ENCODE measurements at places on chromosomes 2 and 18.

- no peak for DNase-seq
Observed at GRCh38 chr2:112962308-112963175, 15.3 kb upstream of the IL36G start.

GRCh38 chr18:41504316-41504715 is 450.7 kb upstream of the PIK3C3 start:
- no peak for DNase-seq

- peak; percentile 74 for DNase-seq
Observed at GRCh38 chr18:3367491-3368091, 82.4 kb upstream of the TGIF1 start.

- DNase-seq = no peak
Observed at GRCh38 chr2:226020956-226021355, 621.4 kb downstream of the NYAP2 start.

DNA sequence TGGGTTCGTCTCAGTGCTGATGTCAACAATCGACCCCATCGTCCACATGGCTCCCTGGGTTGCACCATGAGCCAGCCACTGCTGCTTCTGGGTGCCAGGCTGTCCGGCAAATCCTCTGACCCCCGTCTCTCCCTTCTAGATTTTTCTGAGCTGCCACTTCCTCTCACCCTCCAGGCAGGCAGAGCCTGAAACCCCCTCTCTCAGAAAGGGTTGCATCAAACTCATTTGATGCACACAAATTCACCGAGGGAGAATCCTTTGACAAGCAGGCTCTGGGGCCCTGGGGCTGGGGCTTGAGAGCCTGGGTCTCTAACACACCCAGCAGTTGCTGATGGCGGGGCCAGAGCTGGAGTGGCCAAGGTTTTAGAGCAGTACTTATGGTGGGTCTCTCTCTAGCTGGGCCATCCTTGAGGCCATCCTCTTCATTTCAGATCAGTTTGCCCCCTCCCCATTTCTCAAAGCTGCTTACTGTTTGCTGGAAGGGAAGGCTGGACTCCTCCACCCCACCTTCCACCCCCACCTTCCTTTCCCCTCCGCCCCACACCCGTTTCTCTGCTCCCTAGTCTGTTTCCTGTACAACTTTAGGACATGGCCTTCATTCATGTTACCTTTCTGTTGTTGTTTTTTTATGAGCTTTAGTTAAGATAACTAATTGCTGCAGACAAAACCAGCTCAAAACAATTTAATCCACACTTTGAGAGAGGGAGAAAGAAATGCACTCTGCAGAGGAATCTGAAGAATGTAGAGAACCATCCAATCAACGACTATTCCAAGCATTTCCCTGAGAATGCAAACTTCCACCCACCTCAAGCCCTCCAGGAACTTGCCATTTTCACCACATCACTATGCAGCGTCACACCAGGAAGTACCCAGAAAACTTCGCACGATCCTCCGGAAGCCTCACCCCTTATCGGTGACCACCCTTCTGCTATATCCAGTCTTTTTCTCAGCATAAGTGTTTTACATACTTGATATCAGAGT is 69.5 kb downstream of the ARL4C start:
- DNase-seq = peak; percentile 92

DNA sequence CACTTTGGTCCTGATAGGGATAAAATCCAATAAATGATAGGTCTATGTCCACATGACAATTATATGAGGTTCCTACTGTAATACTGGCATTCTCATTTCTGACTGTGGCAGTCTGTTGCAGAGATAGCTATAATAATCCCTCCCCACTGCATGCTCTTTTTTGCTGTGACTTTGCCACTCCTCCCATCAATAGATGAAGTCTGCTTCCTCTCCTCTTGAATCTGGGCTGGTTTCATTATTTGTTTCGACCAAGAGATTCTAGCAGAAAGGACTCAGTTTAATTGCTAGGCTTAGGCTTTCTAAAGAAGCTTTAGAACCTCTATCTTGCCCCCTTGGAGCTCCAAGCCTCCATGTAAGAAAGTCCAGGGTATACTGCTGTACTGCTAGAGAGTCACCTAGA is 23.3 kb upstream of the CREB1 start:
- DNase-seq = no peak

- DNase-seq = no peak
Observed at GRCh38 chr2:120323807-120324399, 22.0 kb upstream of the INHBB start.

DNA sequence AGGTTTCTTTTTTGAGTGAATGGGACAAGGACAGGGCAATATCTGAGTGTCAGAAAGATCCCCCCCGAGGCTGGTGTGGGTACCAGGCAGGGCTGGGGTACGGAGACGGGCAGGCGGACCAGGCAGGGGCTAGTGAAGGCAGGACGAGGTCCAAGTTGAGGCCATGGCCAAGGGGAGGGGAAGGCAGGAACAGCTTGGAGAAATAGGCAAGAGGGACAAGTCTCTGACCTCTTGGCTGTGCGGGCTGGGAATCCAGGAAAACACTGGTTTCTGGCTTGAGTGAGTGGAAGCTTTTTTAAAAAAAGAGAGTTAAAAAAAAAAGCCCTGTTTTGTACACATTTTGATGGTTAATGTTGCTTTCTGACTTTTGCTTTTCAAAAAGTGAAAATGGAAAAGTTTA is 30.3 kb downstream of the ASAP2 start:
- DNase-seq = no peak

- DNase-seq = peak; percentile 46
Observed at GRCh38 chr18:48983793-48984437, 33.1 kb upstream of the SMAD7 start.

- DNase-seq = peak; percentile 59
Observed at GRCh38 chr2:188973641-188974040, 532 bp upstream of the COL3A1 start.

- no peak for DNase-seq
Observed at GRCh38 chr18:10528439-10528838, 2.6 kb downstream of the NAPG start.

DNA sequence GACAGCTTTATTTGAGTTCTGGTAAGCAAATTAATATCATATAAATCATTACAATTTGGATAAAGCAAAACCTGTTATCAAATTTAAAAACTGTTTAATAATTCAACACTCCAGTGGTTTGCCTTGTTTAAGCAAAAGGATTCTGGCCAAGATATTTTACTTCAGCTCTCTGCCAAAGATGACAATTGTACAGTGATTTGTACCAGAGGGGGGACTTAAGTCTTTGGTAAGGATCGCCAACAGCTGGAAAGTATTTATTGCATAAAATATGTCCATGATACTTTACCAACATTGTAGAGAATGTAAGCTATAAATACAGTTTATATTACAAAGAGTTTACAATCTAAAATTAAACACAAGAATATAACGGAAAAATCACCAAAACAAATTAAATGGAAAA is 13.8 kb downstream of the PREPL start:
- DNase-seq = peak; percentile 40

- DNase-seq = no peak
Observed at GRCh38 chr2:69353360-69353759, 33.7 kb downstream of the GFPT1 start.

- peak; percentile 34 for DNase-seq
Observed at GRCh38 chr2:67255933-67256615, 141.1 kb upstream of the ETAA1 start.

DNA sequence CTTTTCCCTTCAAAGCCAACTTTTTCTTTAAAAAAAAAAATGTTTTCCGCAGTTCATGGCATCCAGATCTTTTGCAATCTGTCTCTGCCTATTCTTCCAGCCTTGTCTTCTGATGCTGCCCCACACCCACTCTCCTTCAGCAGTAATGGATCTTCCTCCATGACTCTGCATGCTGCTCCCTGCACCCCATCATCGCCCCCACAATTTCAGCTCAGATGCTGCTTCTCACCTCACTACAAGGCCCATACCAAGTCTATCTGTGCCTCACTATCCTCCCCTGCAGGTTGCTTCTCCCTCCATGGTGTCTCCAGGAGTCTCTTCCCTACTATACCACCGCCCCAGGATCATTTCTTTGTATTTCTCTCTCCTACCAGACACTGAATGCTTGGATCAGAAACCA is 260.6 kb downstream of the ANAPC1 start:
- DNase-seq = no peak

- peak; percentile 96 for DNase-seq
Observed at GRCh38 chr2:45946023-45946422, 294.5 kb downstream of the PRKCE start.

DNA sequence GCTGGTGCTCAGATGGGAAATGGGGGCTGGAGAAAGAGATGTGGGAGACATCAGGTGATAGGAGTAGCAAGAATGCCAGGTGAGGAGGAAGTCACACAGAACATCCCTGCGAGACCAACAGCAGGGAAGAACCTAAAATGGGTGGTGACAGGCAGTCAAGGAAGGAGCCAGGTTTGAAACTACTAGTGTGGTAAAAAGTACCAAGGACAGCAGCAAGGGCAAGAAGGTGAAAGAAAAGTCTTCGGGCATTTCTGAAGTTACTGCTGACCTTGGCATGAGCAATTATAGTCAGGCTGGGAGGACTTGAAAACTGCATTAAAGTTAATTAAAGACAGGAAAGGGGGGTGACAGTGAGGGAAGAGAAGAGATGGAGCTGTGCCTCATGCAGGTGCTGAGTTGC is 410.4 kb downstream of the RAD51AP2 start:
- DNase-seq = no peak

- no peak for DNase-seq
Observed at GRCh38 chr18:52395146-52395852, 55.3 kb downstream of the DCC start.

- peak; percentile 10 for DNase-seq
Observed at GRCh38 chr2:17104454-17104853, 413.8 kb downstream of the RAD51AP2 start.

DNA sequence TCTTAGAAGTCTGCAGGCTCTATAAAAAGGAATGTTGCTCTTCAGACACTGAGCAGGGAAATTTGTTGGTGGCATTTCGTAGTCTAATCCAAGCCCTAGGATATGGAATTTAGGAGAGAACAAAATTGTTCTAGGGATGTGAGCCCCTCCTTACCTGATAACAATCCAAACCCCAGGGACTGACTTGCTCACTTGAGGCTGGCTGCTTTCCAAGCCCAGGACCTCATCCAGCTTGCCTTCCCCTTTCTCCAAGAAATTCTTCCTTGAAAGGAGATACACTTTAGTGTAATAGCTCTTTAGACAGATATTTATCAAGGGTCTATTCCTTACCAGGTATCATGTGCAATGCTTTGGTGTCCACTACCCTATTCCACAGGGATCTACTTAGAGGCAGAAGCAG is 279.8 kb downstream of the C1D start:
- peak; percentile 34 for DNase-seq

GRCh38 chr2:127365211-127365643 is 22.5 kb downstream of the MAP3K2 start:
- DNase-seq = no peak

DNA sequence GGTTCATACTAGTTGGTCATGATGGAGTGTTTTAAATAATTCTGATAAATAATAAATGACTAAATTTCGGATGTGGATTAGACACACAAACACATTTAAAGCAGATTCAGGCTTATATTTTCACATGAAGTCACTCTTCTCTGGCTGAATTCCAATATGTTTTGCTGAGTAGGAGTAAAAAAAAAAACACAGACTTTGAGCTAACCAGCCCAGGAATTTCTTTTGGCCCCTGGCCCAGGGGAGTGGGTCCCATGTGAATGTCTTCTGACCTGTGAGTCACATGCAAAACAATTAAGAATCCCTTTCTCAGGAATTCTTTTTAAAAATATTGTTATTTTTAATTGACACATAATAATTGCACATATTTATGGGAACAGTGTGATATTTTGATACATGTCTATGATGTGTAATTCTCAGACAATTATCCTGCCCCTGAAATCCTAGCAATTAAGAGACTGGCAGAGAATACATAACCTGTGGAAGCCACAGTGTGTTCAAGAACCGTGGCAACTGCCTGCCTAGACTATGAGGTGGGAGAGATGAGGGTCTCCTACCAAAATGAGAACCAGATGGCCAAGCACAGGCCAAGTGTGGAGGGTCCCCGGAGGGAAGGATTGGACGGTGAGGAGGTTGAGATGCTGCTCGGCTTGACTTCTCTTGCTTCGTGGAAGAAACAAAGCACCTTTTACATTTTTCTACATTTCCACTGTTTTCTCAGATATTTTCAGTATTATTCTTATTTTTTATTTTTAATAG is 236.4 kb downstream of the PIEZO2 start:
- DNase-seq = peak; percentile 86

GRCh38 chr18:48743886-48744285 is 205.1 kb downstream of the CTIF start:
- no peak for DNase-seq

GRCh38 chr2:149330127-149331022 is at the start of gene LYPD6:
LYPD6 (plus strand) TSS chr2:149330587; CDS start chr2:149437709, 107,122 bp downstream.
- peak; percentile 27 for DNase-seq

GRCh38 chr2:68762665-68763064 is 28.1 kb downstream of the ARHGAP25 start:
- DNase-seq = peak; percentile 47

- DNase-seq = peak; percentile 26
Observed at GRCh38 chr2:98445177-98445682, 572 bp downstream of the INPP4A start.

DNA sequence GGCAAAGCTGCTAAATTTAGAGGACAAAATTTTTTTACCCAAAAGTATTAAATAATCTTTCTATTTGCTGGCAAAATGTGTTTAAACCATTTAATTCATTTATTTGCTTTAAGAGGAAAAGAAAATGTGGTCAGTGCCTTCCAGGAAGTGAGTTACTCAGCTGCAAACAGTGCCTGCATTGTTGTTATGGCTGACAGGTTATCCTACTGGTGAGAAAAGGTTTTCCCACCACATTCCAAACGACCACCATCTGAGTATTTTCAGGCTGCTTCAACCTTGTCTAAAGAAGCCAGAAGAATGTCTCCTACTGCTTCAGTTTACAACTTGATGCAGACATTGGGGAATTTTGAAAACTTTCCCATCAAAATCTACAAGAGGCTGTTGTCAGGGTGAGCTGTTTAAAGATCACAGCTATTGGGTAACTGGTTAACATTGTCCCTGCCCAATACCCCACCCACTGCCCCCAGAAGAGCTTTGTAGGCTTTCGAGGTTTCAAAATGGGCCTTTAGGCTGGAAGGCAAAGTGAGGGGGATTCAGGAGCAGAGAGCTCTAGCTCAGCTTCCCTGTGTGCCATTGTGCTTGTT is 461.3 kb upstream of the FANCL start:
- no peak for DNase-seq

GRCh38 chr2:135709992-135710391 is 31.7 kb upstream of the UBXN4 start:
- DNase-seq = peak; percentile 60

DNA sequence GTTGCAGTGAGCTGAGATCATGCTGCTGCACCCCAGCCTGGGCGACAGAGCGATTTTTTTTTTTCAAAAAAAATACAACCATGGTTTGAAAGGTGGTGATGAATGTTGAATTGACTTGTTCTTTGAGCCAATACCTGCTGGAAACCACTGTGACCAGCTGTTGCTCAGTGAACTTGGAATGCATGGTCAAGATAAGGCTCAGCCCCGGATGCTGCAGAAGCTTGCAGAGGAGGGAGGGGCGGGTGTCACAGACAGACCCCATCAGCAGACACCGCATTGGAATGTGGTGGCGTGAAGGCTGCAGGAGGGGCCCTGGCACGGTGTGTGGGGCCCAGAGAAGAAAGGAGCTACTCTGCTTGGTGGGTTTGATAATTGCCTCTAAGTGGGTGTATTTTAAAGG is 91.6 kb downstream of the ITGB1BP1 start:
- peak; percentile 63 for DNase-seq

All from fibroblast of the aortic adventitia (primary cell).